ENCODE measurements at places on chromosomes 6 and 20.

DNA sequence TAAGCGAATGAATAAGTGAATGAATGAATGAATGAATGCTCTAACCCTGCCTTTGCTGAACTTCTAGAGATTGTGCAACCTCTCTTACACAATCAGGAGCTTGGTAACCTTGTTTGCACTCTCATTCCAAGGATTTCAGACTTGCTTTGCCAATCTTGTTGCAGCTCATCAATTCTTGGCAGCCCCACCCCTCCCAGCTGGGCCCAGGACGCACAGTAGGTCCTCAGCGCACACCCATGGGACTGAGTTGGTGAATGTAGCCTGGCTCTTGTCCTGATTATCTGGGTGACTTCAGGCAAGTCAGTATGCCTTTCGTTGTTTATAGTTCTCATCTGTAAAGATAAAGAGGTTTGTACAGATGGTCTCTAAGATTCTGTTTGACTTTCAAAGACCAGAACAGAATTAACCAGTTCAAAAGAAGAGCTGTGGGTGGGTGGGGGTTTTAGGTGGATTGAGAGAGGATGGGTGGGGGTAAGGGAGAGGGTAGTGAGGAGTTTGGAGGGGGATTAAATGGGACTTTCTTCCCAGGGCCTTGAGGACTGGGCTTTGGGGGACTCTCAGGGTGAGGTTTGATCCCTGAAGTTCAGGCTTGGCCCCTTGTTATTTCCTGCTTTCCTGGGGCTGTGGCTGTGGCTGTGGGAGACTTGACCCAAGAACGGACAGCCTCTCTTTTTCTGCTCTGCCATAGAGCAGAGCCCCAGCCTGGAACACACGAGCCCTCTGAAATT is 33.2 kb downstream of the VEGFA start:
- no peak for DNase-seq

DNA sequence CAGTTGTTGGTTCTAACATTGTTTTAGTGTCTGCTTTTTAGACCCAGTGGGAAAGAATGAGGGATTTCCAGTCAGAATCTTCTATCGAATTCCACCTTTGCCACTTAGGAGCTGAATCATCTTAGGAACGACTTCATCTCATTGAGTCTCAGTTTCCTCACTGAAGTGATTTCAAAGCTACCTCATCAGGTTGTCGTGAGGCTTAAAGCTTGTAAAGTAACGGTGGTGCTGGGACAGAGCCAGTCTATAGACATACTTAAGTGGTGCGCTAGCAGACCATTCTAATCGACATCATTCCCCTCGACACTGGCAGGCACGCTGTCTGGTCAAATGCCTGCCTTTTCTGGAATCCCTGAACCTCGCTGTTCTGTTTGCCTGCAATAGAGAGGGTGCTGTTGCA is 55.5 kb downstream of the TMEM170B start:
- no peak for DNase-seq

- DNase-seq: no peak
Measured at GRCh38 chr20:63778857-63779256, 39.3 kb downstream of the SLC2A4RG start.

GRCh38 chr6:139863964-139864363 is 489.5 kb upstream of the CITED2 start:
- no peak for DNase-seq

DNA sequence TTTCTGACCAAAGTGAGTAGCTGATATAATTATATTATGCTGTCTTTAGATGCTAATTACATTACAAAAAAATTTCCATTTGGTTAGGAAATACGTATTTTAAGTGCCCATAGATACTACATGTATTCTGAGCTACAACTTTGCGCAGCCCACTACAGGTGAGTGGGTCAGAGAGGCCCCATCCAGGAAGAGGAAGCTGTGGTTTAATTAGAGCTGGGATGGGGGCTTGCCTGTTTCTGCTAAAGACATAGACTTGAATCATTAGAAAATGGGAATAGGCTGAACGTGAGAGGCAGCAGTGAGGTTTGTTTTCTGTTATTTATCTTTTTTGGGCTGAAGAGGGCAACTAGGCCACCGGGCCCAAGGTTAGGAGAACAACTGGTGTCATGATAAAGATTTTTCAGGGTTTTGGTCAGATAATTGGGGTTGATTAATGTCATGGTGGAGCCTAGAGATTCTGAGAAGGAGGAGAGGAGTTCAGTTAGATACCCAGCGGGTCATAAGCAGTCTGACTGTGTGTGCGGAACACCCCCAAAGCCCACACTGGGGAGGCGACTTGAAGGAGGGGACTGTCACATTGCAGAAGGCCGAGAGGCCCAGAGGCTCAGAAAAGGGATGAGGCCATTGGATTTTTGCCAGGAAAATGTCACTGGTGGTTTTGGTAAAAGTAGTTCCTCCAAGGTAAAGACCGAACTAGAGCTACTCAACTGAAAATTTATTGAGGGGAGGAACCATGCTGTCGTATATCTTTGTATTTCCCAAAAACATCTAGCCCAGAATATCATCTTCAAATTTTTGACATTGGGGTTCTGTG is 14.5 kb upstream of the IRF4 start:
- DNase-seq: no peak

DNA sequence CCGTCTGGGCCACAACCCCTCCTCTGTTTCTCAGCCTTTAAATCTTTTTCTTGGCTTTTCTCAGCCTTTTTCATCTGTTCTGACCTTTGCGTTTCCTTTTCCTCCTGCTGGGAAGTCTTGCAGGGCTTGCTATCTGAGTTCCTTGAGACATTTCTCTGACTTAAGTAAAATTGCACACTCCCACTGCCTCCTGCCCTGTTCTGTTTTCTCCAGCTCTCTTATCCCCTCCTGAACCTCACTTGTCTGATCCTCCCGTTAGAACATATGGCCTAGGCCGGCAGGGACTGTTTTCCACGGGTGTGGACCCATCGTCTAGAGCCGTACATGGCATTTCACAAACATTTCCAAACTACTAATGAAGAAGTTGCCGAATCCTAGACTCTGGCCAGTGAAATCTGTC is 63.0 kb downstream of the ARID1B start:
- DNase-seq: no peak

GRCh38 chr6:3789018-3789895 is 37.7 kb upstream of the PXDC1 start:
- no peak for DNase-seq

- DNase-seq: no peak
Measured at GRCh38 chr20:8661229-8661952, 407.5 kb upstream of the PLCB4 start.

DNA sequence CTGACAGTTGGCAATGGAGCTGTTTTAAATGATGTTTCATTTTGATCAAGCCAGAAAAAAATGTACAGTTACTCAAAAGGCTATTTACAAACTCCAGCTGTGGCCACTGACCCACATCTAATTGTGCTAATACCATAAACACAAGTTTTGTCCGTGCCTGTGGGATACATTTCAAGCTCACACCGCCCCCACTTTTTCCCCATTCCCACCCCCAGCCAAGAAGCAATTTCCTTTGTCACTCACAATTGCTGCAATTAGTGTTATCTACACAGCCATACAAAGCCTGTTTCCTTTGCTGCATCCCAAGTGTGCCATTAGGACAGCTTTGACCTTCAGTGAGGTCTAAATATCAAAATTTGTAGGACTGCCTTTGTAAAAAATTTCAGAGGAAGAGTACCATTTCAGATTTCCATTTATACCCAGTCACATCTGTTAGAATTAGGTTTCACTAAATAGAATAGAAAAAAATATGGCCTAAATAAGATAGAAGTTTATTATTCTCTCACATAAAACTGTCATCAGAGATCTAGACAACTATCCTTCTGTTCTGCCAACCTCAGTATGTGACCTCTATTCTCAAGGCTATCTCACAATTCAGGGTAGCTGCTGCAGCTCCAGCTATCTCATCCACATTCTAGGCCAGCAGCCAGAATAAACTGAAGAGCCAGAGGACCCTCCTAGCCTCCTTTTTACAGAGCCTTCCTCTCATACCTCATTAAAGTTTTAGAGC is 202.6 kb downstream of the NFATC2 start:
- DNase-seq: no peak

DNA sequence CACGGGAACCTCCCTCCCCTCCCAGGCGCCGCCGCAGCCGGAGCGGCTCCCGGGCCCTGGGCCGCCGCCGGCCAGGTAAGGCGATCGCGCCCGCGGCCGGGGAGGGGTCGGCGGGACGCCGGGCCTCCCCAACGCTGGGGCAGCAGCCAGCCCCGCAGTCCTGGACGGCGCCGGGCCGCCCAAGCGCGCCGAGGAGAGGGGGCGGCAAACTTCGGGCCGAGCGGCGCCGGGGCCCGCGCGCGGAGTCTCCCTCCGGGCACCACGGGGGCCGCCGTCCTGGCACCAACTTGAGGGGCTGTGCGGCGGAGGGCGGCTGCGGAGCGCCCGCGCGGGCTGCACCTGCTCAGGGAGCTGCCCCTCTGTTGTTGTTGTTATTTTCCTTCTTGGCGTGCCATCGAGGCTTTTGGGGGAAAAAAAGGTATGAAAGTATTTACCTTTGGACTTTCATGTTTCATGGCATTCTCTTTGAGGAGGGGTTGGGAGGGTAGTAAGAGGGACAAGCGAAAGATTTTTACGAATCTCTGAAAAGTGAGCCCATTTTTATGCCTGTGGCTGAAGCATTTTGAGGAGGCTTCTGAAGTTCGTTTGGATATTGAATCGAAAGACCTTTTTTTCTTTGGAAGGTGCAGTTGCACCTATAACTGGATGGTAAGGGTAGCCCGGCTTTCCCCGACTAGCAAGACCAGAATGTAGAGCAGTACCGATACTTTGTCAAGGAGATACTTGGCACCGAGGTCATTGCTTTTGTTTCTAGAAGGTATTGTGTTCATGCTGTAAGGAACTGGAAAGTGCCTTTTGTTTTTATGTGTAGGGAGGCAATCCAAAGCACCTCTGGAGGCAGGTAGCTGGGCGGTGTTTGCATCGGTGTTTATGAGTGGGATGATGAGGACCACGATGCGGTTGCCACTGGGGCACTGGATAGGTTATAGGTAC is at the start of gene RNF182:
Gene RNF182 (plus strand): TSS at position 4 of the 933 bp plus-strand sequence. CDS start 52,168 bp downstream, outside the sequence.
- no peak for DNase-seq

GRCh38 chr6:10101551-10102252 is 313.2 kb downstream of the TFAP2A start:
- no peak for DNase-seq

GRCh38 chr6:112031960-112032359 is 21.9 kb upstream of the CCN6 start:
- DNase-seq: no peak

- DNase-seq: no peak
Measured at GRCh38 chr6:167270499-167271311, 20.4 kb upstream of the UNC93A start.

- DNase-seq: no peak
Measured at GRCh38 chr20:12358006-12358654, 440.4 kb downstream of the BTBD3 start.

DNA sequence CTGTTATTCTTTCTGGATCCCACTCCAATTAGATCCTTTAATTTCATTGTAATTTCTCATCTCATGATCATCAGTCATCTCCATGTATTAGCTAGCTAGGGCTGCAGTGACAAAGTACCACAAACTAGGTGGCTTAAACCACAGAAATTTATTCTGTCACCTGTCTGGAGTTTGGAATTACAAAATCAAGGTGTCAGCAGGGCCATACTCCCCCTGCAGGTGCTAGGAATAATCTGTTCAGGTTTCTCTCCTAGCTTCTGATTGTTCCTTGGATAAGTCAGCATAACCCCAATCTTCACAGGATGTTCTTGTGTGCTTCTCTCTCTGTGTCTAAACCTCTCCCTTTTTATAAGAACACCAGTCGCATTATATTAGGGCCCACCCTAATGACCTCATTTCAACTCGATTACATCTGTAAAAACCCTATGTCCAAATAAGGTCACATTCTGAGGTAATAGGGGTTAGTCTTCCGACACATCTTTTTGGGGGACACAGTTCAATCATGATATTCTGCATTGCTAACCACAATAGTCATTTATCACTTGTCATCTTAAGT is 40.5 kb downstream of the BEND6 start:
- DNase-seq: no peak

GRCh38 chr20:35279533-35280174 is 1.7 kb upstream of the MMP24OS start:
- DNase-seq: no peak

DNA sequence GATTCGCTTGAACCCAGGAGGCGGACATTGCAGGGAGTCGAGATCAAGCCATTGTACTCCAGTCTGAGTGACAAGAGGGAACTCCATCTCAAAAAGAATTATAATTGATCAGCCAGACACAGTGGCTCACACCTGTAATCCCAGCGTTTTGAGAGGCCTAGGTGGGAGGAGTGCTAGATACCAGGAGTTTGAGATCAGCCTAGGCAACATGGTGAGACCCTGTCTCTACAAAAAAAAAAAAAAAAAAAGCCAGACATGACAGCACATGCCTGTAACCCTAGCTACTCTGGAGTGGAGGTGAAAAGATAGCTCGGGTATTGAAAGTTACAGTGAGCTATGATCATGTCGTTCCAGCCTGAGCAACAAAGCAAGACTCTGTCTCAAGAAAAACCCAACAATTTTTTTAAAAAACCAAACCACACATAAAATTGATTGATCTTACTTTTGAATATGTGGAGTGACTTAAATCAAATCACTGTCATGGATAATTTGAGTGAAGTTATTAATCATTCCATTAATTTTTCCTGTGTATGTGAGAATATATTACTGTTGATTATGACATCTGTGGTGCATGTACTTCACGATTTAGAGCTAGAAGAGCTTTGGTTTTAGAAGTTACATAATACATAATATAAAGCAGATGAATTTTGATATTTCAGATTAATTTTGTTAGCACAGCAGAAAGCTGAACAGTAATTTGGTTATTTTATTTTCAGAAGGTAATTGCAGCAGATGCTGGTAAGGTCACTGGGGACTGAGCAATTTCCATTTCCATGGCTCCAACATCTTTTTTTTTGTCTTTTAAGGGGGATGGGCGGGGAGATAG is 34.4 kb downstream of the NCOA7 start:
- DNase-seq: no peak

- no peak for DNase-seq
Measured at GRCh38 chr6:84582997-84583396, 181.4 kb downstream of the TBX18 start.

DNA sequence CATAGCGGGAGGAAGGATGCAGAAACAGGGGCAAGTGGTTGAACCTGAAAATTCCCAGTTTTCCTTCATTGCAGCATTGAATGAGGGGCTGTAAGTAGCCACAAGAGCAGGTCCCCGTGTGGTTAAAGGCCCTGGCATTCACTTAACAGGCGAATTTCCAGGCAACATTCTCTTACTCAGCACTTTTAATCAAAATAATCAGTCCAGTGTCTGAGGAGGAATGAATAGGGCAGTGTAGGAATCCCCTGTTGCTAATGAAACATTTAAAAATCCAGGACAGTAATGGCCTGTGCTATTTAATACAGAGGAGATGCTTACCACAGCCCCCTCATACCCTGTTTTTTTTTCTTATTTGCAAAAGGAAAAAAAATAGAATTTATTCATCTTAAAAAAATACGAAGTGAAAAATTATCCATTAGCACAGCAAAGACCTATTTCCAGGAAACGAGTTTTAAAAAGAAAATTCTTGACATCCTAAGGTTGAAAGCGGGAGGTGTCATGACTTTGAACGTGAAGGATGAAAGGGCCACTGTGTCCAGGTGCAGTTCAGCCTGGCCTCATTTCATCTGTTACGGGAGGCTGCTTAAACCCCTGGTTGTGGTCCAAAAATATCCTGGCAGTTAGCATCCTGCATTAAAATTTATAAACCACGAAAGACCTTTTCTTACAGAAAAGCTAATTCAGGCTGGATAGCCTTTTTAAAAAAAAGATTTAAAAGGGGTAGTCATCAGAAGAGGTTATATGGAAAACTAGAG is 20.2 kb downstream of the MYLK4 start:
- no peak for DNase-seq

Data from central memory CD4-positive, alpha-beta T cell (primary cell).